AG10803 (cell line): ENCODE measurements at places on chromosomes 16 and 17.

GRCh38 chr16:69520800-69521602, 44.8 kb upstream of the NFAT5 start:
- DNase-seq: peak; percentile 71

- DNase-seq: no peak
Measured at GRCh38 chr17:51746421-51746820, 412.1 kb downstream of the CA10 start.

- DNase-seq: peak; percentile 47
Measured at GRCh38 chr17:81365148-81365600, 30.1 kb upstream of the BAHCC1 start.

DNA sequence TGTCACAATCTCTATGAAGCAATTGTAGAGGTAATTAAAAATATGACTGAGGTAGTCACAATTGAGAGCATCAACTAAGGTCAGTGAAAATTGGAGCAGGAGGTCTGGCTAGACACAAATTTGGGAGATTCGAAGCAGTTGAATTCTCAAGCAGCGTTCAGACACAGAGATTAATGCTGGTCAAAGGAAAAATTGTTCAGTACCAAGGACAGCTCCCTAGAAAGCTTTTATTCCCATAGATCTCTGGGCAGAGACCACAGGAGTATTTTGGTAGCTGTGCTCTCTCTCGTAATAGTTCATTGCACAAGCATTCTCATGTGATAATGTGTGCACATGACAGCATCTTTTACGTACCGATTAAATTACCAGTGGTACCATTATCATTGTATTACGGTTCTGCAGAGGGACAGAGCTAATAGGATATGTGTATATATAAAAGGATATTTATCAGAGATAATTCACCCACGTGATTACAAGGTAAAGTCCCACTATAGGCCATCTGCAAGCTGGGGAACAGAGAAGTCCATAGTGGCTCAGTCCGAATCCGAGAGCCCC, 387.5 kb upstream of the HSBP1 start:
- DNase-seq: peak; percentile 52

- DNase-seq: no peak
Measured at GRCh38 chr17:5522476-5522875, 36.1 kb downstream of the MIS12 start.

- peak; percentile 79 for DNase-seq
Measured at GRCh38 chr17:79749156-79749815, 18.5 kb downstream of the ENPP7 start.

- no peak for DNase-seq
Measured at GRCh38 chr16:52967744-52968143, 85.0 kb downstream of the CHD9NB start.

- no peak for DNase-seq
Measured at GRCh38 chr16:11506741-11507305, 79.9 kb downstream of the LITAF start.

- DNase-seq: no peak
Measured at GRCh38 chr16:24755201-24755874, 25.9 kb downstream of the TNRC6A start.

DNA sequence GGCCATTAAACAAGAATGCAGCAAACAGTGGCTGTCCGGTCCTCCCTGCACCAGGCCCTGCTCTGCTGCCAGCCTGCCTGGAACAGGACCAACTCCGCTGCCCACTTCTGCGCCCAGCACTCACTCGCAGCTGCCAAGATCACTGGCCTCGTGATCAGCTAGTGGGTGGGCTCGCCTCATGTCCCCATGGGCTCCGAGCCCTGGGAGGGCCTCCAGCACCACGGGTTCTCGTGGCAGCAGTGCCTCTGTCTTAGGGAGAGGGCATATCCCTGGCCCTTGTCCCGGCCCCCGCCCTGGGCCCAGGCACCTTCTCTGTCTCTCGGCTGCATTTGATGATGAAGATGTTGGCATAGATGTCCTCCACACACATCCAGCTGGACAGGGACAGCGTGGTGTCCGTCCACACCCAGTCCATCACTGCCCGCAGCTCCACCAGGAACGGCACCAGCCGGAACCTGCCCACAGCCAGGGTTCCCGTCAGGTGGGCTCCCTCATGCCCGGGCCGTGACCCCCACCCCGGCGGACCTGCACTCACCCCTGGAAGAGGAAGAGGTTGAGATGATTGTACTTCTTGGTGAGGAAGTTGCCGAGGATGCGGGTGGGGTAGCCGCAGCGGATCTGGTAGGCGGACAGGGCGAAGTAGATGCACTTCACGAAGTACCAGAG, 13.1 kb downstream of the CTU2 start:
- no peak for DNase-seq

DNA sequence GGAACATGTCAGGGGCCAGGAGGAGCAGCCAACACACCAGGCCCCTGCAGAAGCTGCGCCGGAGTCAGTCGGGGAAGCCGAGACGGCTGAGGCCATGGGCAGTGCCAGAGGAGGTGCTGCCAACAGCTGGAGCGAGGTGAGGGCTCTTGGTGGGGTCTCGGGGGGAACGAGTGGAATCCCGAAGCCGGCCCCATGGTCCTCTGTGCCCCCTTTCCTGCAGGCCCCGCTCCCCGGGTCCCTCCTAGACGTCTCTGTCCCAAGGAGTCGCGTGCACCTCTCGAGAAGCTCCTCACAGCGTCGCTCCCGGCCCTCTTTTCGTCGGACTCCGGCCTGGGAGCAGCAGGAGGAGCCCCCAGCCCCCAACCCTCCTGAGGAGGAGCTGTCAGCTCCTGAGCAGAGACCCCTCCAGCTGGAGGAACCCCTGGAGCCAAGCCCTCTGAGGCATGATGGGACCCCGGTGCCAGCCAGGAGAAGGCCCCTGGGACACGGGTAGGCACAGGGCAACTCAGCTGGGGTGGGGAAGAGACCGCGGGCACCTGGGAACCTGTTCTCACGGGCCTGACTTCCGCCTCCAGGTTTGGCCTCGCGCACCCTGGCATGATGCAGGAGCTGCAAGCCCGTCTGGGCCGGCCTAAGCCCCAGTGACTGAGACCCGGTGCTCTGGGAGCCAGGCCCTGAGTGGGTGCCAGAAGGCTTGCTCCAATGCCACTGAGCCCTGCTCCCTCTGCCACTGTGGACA, 3.6 kb downstream of the APOBR start:
- DNase-seq: no peak

GRCh38 chr16:23402100-23402499, 50.9 kb downstream of the COG7 start:
- no peak for DNase-seq

GRCh38 chr17:6915620-6916019, 80.2 kb upstream of the ALOX12 start:
- DNase-seq: no peak

GRCh38 chr17:9860851-9861250, 35.1 kb downstream of the GLP2R start:
- no peak for DNase-seq

DNA sequence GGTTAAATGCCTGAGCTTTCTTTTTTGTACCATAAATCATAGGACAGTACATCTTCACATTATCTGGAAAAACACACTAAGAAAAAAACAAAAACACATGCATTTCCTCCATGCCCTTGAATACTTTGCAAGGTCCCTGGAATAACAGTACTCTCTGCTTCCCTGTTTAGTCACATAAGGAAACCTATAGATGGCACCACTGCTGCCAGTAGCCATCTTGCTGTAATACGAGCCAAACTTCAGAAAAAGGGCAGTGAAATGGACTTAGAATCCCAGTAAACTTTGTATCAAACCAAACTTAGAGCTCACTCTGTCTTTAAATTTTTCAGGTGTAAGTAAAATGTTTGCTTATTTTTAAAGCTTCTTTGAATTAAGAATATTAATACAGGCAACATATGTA, 435.5 kb downstream of the KCNJ2 start:
- no peak for DNase-seq

DNA sequence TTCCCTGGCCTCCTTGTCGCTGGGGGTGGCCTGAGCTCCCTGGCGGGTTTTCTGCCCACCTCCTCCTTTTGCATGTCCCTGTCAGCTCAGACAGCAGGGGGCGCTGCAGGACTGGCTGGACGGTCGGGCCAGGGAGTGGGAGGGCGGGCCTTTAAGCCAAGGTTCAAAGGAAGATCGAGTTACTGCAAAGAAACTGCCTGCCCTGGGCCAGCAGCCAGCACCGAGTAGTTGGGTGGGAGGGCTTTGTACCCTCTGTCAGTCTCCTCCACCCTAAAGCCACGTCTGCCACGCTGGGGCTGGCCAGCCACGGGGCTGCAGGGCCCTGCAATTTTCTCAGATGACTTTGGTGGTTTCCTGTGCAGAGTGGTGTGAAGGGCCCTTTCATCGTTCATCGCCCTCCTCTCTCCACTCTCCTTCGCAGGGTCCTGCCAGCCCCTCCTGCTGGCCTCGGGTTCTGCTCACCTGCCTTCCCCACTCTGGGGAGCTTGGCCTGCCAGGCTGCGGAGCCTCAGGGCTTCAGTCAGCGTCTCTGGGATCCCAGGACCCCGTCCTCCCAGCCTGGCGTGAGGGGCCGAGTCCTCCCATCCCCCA, 12.3 kb downstream of the GPR142 start:
- peak; percentile 67 for DNase-seq

DNA sequence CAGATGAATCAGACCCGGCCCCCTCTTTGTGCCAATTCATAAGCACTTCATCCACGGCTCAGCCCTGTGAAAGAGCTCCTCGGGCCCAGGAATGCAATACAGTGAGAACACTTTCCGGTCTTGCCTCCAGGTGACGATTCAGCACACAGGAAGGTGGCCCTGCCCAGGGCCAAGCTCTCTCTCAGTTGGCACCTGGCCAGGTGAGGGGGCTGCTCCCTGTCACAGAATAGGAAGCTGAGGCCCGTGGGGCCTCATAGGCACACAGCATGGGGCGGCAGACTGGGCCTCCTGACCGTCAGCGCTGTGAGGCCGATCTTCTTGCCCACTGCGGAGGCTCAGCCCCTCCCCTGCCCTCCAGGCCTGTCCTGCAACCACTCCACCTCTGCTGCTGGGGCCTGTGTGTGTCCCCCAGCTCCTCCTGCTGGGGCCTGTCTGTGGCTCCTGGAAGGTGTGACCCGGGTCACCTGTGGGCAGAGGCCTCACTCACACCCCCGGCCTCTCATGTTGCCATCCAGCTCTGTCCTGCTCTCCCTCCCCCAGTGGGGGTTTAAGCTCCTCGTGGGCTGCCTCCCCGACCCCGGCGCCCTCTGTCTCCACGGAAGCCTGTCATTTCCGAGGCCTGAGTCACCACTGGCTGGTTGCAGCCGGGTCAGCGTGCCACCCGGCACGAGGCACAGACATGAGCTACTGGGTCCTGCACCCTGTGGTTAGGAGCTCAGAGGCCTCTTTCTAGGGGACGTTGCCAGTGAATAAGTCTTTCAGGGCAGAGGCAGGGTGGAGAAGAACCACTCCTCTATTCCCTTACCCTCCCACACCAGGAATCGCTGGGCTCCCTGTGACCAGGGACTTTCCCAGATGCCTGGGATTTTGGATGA, 114.4 kb downstream of the SEC14L1 start:
- peak; percentile 91 for DNase-seq

DNA sequence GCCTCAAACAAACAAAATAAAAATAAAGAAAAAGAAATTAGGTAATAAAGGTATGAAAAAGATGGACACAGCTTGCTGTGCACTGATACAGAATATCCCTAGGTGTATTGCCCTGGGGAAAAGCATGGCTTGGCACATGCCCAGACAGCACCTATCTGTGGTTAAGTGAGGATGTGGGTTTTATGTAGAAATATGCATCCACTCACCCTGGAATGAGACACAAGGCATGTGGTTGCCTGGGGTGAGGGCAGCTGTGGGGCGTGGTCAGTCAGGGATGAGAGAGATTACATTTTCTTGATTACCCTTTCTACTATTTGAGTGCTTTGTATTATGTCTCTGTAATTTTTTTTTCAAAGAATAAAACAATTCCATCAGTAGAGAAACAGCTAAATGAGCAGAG, 6.9 kb downstream of the PLLP start:
- DNase-seq: peak; percentile 78

GRCh38 chr16:88428616-88429386, 24.3 kb upstream of the ZFPM1 start:
- DNase-seq: no peak

DNA sequence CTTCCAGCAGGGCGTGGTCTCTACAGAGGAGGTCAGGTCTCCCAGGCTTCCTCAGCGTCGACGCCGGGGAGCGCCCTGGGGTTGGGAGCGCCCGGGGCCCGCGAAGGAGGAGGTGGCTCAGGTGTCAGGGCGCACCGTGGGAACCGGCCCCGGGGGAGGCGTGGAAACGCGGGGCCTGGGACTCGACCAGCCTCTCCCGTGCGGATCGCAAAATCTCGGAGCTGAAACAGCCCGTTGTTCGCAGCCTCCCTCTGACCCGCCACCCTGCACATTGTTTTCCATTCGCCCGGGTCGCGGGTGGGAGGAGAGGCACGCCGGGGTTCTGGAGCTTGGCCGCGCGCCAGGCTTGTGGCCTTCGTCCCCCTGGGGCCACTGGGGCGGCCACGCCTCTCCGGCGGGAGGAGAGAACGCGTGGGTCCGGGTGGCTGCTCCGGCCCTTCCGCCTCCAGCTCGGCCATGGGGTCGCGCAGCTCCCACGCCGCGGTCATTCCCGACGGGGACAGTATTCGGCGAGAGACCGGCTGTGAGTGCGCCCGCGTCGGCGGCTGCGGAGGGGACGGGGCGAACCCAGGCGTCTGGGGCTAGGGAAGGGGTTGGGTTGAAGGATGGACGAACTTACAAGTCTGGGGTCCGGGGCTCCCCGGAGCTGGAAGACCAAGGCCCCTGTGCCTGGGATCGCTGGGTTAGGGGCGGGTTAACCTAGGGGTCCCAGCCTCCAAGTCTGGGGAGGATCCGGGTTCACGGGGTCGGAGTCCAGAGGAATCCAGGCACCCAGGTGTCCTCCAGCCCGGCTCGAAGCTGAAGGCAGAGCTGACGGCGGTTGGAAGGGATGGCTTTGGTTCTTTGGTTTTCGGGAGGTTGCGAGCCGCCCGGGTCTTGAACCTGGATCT, at the start of gene CHP2:
Gene CHP2, plus strand, starts transcription at position 433 of the 890 bp plus-strand sequence. Its CDS starts 24 bp downstream, at position 457.
- DNase-seq: no peak

GRCh38 chr17:18356624-18357023, 6.7 kb downstream of the SHMT1 start:
- DNase-seq: peak; percentile 70

DNA sequence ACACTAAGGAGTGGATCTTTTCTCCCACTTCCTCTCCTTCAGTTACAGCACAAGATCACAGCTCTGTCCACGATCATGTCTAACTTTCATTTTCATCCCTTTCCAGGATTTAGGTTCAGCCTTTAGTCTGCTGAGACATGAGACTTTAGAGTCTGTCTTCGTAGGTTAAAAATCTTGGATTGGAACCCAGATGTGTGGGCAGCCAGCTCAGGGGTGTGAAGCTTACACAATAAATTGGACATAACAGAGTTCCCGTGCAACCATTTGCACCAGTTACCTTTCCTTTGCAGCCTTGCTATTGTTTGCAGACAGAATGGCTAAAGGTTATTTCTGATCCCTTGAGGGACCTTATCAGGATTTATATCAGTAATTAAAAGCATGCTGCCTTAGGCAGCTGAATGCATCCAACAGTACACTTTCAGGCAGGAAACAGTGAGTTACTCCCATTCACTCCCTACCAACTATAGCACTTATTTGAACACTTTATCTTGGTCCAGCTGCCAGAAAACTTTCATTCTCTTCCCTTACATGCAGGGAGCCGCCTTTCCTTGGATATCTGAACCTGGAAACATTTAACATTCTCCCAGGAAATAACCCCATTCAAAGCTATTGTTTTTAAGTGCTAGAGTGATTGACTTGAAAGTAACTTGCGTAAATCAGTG, 87.3 kb downstream of the TMEM100 start:
- DNase-seq: no peak
